ENCODE measurements at places on chromosomes 3 and 15.

DNA sequence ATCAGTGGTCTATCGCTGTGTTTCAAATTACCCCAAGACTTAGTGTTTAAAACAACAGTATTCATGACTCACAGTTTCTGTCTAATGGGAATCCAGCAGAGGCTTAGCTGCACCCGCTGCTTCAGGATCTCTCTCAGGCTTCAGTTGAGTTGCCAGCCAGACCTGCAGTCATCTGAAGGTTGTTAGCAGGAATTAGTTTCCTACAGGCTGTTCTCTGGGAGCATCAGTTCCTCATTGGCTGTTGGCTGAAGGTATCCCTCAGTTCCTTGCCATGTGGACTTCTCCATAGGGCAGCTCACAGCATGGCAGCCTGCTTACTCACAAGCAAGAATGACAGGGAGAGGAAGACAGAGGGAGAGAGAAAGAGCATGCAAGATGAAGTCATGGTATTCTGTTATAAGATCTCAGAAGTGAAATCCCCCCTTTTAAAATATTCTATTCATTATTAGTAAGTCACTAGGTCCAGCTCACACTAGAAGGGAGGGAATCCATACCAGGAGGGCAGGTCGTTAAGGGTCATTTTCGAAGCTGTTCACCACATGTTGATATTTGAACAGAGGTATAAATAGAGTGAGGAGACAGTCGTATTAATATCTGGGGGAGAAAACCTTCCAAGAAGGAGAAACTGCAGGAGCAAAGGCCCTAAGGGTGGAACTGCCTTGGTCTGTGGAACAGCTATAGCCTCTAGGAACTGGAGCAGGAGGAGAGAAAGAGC, 473.9 kb upstream of the PPP2R3A start:
- DNase-seq = no peak

- DNase-seq = no peak
These were observed 6.6 kb downstream of the CBLB start for GRCh38 chr3:105862217-105862616.

GRCh38 chr3:177234121-177234520, 36.8 kb upstream of the TBL1XR1 start:
- DNase-seq = no peak

GRCh38 chr3:38500688-38501417, 4.7 kb downstream of the EXOG start:
- no peak for DNase-seq

- DNase-seq = no peak
These were observed 44.9 kb upstream of the MANF start for GRCh38 chr3:51340013-51340829.

DNA sequence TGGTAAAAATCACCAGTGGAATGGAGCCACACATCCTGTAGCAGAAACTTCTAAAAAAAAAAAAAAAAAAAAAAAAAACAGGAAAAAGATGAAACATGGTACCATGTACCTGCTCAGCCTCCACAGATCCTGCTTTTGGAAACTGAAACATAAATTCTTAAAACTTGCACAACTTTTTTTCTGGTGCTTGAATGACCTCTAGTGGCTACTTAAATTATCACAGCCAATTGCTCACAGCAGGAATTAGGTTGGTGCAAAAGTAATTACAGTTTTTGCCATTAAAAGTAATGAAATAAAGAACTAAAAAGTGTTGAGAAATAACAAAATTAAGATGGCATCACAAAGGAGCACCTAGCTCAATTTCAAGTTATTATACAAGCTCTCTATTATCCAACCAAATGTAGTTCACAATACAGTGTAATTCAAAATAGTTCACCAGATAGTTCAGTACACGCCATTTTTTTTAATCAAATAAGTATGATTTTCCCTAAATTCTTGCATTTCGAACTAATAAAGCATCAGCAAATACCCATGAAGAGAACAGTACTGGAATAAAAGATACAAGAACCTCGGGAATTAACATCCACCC, 80.6 kb downstream of the ULK4 start:
- DNase-seq = no peak

- no peak for DNase-seq
These were observed 233.5 kb upstream of the PROK2 start for GRCh38 chr3:72018343-72018984.

DNA sequence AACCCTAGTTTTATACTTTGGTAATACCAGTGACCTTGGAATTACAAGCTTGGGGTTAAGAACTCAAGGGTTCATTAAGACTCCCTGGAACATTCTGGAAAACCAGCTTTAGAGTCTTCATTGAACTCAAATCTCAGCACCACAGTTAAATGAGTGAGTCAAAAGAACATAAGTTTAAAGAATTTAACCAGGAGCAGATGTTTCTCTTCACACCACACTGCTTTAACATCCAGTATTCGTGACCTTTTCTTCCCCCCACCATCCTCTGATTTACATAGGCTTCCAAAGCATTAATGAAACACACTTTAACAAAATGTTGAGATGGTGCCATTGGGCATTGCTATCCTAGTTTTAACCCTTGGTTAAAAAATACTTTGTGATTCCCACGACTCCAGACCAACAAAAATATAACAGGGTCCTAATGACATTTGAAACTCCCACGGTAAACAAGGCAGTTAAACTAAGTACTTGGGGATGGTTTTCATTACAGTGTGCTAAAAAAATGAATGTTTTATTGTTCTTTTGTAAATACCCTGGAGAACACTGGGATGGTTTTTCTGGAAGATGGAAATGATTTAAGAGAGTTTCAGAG, 123.9 kb downstream of the OXNAD1 start:
- no peak for DNase-seq

DNA sequence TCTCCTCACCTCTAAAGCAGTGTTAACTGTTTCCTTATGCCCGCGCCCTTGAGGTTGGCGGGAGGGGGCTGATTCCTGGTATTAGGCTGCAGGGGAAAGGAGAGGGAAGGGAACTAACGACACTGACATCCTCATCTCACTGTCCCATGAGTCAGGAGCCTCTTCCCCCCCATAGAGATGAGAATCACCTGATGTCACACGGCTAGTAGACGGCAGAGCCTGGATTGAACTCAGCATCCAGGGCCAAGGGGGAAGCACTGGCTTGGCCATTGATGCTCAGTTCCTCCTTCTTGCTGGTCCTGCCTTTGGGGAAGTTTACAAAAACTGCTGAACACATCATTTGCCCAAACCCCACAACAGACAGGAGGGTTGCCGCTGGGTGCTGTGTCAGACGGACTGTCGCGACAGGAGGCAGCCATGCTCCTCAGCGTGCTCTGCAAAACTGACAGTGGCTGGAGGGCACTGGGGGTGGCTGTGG, 38.5 kb downstream of the IDH2 start:
- no peak for DNase-seq

- DNase-seq = no peak
These were observed 170.1 kb downstream of the APBA2 start for GRCh38 chr15:29055876-29056275.

GRCh38 chr3:47418167-47419082, 37.6 kb downstream of the PTPN23 start:
- DNase-seq = no peak

DNA sequence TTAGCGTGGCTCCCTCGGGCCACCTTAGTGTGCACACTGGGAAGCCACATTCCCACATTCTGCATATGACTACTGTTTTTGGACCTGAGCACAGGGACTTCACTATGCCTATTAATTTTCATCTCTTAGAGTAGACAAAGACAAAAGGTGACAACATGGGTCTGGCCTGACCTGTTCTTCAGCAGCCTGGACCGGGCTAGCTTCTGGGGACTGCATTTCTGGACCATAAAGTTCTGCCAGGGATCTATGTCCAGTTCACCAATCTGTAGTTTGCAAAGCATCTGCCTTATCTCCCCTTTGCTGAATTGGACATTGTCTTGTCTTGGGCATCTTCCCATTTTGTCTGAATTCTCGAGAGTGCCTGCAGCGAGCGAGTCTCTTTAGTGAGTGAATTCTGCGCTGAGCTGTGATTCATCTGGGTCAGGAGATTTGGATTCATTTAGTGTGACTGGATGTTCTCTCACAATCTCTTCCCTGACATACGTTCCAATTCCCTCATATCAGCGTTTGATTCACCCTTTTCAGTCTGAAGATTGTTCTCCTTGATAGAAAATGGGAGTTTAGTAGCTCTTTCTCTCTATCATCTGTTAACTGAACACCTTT, 112.2 kb upstream of the PLXNA1 start:
- DNase-seq = no peak

DNA sequence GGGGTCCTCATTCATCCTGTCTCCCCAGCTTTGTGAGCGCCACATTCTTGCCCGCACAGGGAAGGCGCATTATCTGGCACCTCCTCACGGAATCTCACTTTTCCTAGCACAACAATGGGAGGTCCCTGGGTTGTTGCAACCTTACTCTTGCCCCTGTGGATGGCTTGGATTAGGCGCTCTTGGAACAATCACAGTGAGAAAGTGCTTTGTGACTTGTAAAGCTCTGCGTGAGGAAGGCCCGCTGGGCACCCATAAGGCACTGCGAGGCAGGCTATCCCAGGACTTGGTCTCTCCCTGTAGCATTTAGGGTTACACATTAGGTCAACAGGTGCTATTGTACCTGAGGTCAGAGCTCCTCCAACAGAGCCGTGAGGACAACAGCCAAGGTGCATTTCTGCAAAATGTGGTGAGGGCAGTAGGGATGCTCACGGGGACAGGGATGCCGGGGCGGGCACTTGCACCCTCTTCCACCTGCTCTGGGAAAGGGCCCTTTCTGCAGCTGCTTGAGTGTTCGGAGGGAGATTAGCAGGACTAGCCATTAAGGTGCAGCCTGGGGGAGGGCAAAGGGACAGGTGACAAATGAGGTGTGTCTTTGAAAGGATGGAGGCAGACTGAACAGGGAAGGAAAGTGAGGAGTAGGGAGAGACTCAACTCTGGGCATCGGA, 13.9 kb upstream of the LRRC15 start:
- DNase-seq = no peak

DNA sequence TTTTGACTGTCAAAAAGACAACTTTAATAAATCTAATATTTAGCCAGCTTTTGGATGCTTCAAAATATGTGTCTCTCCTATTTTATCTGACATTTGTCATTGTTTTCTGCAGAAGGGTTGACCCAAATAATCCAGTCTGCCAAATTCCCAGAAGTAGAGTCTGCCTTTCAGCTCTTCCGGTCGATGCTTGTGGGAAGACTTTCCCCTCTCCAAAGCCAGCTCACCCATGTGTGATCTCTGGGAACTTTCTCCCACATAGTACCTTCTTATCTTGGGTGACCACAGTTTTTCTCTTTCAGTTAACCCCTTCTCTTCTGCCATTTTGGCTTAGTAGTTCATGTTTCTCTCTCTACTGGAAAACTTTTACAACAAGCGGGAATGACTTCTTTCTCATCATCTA, 94.1 kb downstream of the ASB7 start:
- DNase-seq = no peak

DNA sequence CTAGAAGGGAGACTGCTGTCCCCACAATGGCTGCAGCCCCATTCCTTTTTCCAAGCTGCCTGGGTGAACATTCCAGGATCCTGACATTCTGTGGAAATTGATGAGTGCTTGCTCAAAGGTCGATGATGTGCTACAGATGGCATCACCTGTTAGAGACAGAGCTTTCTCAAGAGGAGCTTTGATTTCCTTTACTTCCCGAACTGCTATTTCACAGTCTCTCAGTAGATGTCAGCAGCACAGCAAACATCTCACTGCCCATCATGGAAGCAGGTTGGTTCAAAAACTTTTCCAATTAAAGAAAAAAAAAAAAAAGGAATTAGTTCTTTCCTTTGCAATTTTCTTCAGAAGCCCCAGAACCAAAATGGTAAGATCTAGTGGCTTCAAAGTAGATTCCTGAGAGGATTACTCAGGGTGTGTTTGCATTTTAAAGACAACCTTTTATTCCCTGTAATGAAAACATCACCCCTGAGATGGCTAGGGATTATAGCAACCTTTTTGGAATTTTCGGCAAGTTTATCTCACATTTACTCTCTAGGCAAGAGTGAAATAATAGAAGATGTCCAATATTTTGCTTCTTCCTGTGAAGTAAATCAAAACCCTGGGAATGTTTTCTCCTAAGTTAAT, 44.8 kb downstream of the POLR2M start:
- no peak for DNase-seq

GRCh38 chr3:39260957-39261356, 18.9 kb downstream of the CX3CR1 start:
- DNase-seq = no peak

GRCh38 chr3:172520301-172520831, 2.9 kb downstream of the TNFSF10 start:
- DNase-seq = no peak

- DNase-seq = no peak
These were observed 128.4 kb downstream of the XXYLT1 start for GRCh38 chr3:195142519-195142918.

DNA sequence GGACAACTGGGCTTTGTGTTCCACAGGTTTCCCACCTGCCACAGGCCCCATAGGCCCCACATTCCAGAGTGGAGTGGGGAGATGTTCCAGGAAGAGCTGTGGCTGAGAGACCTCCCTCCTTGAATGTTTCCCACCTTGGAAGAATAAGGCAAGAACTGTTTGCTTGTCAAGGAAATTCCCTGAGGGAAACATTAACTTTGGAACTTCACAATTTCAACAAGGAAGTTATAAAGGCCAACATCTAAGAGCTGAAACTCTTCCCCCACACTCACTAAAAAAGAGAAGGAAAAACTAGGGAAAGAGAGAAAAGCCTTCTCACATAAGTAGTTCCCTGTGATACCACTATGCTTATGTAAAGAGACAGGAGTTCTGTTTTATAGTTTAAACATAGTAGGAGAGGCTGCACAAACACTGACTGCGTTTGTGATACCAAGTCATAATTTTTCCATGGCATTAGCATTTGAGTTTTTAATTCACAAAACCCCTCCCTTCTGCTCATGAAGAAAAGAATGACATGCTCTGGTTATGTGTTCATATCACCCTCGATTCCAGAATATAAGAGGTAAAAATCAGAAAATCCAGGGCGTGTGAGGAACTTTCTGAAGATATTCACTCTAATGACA, 39.8 kb upstream of the SPRED1 start:
- no peak for DNase-seq

GRCh38 chr3:50545781-50546180, 21.8 kb downstream of the C3orf18 start:
- DNase-seq = no peak

DNA sequence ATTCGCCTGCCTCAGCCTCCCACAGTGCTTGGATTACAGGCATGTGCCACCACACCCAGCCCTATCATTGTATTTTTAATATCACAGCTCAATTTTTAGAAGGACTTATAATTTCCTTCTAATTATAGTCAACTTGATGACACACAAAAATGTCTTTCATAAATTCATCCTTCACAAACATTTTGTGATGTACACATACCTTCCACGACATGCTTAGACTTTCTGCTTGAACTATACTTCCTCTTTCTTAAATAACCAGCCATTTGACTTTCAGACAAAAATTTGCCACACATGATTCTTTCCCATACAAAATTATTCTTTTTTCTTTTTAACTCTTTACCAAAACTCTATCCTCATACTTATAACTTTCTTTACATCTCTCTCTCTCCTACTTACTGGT, 48.4 kb upstream of the CCK start:
- DNase-seq = no peak
